ENCODE measurements at places on chromosomes 5 and 9. TPM values are rescaled to one million over a fixed set of nuclear protein-coding genes. Genes with fewer than 3 reads are reported as not detected.

Gene WWC1
- 5.1 TPM for total RNA-seq

Gene TOR4A
- 4.8 TPM for total RNA-seq

Gene TXNDC8
- total RNA-seq = not detected

Gene IL9
- total RNA-seq = not detected

Gene IL13
- not detected for total RNA-seq

Gene ECM2
- 57.8 TPM for total RNA-seq

Gene MELK
- 0.88 TPM for total RNA-seq

Measured in subcutaneous adipose tissue (tissue), 4 donors.